ENCODE measurements at places on chromosomes 11 and 22. TPM values are rescaled to one million over a fixed set of nuclear protein-coding genes. Genes with fewer than 3 reads are reported as not detected.

Gene UBQLNL
- total RNA-seq = 0.04 TPM

Gene PANX2
- 0.53 TPM for total RNA-seq

Gene PRDX5
- total RNA-seq = 299 TPM

Gene BIRC3
- 3.5 TPM for total RNA-seq

Gene GGTLC3
- total RNA-seq = not detected

Gene CHRM4
- 0.18 TPM for total RNA-seq

Gene AHNAK
- total RNA-seq = 591 TPM

Gene SAA2
- total RNA-seq = not detected

Gene TEF
- total RNA-seq = 4.0 TPM

Gene CDC42EP2
- 19.5 TPM for total RNA-seq

Gene CCDC188
- 4.5 TPM for total RNA-seq

Gene SCN2B
- total RNA-seq = not detected

Gene KCNJ4
- not detected for total RNA-seq

Gene CECR2
- total RNA-seq = 1.2 TPM

Gene SLC36A4
- 9.4 TPM for total RNA-seq

Gene INPP5J
- 0.20 TPM for total RNA-seq

Gene ABCC8
- total RNA-seq = not detected

Gene FADS3
- total RNA-seq = 194 TPM

Gene CRYBB2
- total RNA-seq = not detected

Gene MMP13
- total RNA-seq = not detected

Gene TPBGL
- 0.07 TPM for total RNA-seq

Gene RAB39A
- 0.07 TPM for total RNA-seq

Gene MGAT3
- total RNA-seq = not detected

Gene DEPDC7
- total RNA-seq = 0.35 TPM

Gene PGA5
- not detected for total RNA-seq

Gene CCDC34
- total RNA-seq = 6.9 TPM

Gene TEX12
- total RNA-seq = not detected

Gene FGF4
- not detected for total RNA-seq

Gene SAA4
- total RNA-seq = not detected

Gene GAL3ST3
- total RNA-seq = 0.14 TPM

Gene TRPC6
- total RNA-seq = 0.04 TPM

Gene FOXR1
- total RNA-seq = not detected

Gene AMOTL1
- 46.2 TPM for total RNA-seq

Gene SLC35E4
- total RNA-seq = 29.7 TPM

Gene FAM227A
- 0.46 TPM for total RNA-seq

Gene HINFP
- 15.4 TPM for total RNA-seq
